ENCODE measurements at places on chromosomes 5 and 9.

- no peak for DNase-seq
Observed at GRCh38 chr9:124077915-124078572, 66.5 kb downstream of the LHX2 start.

GRCh38 chr5:170746075-170746960 lies 37.2 kb upstream of the GABRP start:
- DNase-seq: no peak

DNA sequence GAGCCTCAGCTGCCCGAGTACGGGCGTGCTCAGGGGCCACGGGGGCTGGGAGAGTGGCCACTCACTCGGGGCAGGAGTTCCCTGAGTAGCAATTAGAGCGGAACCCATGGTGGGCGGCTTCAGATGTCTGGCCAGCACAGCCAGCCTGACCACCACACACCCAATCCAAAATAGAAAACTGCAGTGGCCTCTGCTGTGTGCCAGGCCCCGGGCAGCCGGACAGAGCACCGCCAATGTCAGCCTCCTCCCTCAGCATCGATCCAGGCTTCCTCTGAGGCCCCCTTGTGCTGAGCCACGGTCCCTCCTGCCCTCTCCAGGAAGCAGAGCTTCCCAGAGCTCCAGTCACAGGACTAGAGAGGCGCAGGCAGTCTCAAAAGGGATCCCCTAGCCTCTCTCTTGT lies 2.7 kb downstream of the ADAMTS2 start:
- no peak for DNase-seq

DNA sequence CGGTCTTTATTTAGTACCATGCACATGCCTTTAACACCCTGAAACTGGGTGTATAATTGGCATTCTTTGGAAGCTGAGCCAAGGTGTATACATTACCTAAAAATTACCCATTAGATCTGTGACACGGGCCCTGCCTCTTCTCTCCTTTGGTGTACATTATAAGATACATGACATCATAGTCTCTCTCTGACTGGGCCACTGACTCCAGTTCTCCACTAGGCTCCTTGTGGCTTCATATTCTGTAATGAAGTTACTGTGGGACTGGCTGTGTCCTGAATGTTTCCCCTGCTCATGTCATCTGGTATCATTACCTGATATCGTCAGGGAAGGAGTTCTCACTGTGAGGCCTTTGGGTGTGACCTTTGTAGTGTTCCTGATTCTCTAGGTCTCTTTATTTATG lies 65.5 kb downstream of the NREP start:
- DNase-seq: no peak

DNA sequence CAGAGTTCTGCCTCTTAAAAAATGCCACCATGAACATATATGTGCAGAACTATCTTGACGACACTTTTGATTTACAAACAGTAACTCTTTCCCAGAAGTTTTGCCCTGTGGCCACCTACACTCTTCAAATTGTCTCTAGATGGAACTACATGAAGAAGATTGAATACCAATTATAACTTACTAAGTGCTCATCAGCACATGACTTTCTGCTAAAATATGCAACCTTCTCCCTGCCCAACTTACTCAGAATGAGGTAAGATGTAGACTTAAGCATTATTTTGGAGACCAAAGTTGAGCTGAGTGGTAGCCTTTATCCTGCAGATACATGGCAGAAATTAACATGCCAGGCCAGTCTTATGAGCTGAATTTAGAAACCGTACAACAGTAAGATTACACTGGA lies 105.4 kb downstream of the SEMA5A start:
- DNase-seq: no peak

DNA sequence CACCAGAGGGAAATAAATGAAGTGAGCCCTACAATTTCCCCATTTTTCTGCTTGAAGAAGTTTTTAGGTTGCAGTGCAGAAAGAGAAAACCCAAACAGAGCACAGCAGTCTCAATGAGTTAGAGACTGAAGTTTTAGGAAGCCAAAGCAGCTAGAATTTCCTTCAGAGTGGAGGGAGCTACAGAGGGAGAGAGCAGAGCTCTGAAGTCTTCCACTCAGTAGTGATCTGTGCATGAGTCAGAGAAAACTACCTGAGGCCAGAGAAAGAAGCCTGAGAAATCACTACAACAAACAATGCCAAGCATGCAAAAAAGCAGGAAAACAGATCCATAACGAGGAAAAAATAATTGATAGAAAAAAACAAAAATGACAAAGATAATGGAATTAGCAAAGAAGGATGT lies 17.9 kb upstream of the NDUFB6 start:
- no peak for DNase-seq

DNA sequence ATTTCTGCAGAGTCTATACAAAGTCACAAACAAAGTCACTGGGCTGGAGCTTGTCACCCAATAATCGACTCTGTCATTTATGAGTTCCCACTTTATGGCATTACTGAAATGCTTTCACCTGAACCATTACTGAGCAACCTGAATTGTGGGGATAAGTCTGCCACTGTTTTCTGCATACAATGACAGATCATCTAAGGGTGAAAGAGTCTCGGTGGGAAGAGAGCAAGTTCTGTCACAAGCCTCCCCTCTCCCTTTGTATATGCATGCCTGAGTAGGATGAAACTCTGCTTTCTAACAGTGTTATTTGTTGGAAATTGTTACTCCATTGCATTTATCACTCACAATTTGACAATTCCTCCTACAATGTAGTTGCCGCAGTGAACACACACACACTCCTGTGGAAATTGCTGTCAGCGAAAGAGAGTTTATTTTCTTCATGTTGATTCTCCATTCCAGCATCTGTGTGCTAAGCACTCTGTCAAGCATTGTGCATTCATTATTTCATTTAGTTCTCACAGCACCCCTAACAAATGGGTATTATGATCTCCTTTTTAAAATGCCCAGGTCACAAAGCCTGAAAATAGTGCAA lies 1732.4 kb upstream of the CDH6 start:
- no peak for DNase-seq

DNA sequence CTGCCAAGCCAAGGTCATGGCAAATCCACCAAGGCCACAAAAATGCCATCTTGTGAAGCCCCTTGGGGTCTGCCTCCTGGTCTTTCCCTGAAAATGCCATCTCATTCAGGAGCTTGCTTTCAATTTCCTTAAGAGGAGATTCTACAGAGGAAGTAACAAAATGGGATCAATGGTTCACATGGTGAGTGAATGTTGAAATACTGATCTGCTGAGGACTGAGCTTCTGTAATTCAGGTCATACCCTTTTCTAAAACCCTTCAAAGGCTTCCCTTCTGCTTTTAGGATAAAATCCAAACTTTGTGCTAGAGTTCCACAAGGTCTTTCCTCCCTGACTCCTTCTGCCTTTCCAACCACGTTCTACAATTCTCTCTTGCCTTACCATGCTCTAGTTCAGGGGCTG lies 24.7 kb upstream of the NR3C1 start:
- no peak for DNase-seq

- no peak for DNase-seq
Observed at GRCh38 chr5:100755435-100755834, 147.6 kb downstream of the ST8SIA4 start.

GRCh38 chr9:35603986-35604577 lies 980 bp upstream of the TESK1 start:
- peak; percentile 99 for DNase-seq

DNA sequence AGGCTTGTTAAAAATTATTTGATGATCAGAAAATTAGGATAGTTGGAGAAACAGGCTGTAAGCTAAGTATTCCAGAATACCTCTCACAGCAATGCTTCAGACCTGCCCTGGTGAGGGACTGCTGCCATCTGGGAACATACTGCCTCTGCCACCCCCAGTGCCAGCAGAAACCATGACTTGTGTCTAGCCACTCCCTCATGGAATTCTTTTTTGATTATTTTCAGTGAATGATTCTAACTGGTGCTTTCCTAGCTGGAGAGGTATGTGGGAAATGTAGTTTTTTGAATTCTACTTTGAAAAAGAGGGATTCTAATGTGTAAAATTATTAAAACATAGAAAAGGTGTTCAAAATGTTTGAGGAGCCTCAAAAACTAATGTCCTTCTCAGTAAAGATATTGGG lies 126.3 kb downstream of the HMHB1 start:
- no peak for DNase-seq

- no peak for DNase-seq
Observed at GRCh38 chr9:126151031-126151685, 175.5 kb upstream of the MVB12B start.

DNA sequence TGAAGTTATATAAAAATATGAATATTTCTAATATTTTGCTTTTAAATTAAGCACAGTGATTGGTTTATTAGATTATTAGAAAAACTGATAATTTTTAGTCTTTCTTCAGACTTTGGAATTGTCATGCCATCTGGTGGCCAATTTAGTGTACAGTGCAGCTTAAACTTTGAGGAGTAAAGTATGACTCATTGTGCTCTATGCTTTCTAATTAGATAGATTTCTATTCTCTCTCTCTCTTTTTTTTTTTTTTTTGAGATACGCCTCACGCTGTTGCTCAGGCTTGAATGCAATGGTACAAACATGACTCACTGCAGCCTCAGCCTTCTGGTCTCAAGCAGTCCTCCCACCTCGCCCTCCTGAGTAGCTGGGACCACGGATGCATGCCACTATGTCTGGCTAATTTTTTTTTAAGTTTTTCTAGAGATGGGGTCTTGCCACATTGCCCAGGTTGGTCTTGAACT lies 42.1 kb upstream of the GPR21 start:
- DNase-seq: no peak

DNA sequence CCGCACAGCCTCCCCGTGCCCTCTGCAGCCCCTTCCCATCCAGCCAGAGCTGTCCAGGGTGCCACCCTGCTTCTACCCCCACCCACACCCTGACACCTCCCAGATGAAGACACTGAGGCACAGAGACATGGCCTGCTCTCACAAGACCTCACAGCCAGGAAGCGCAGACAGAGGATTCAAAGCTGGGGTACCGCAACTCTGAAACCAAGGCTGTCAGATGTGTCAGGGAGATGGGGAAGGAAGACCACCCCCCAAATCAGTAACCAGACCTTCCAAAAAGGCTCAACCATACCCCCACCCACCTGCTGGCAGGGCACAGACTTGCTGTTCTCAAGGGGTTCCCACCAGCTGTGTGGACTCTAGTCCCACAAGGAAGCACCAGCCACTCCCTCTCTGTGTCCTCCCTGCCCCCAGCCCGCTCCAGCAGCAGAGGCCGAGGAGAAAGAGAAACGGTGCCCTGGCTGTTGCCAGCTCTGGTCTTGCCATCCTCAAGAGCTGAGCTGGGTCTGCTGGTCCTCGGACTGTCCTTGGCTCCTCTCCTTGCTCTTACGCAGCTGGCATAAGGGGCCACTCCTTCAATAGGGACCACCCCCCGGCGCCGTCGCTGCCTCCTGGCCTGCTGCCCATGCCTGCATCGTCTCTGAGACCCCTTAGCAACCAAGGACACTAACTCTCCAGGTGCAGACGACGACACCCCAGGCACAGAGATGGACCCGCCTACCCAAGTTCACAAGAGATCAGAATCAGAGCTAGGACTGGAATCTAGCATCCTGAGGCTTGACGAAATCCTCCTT lies 699 bp downstream of the AKNA start:
- no peak for DNase-seq

GRCh38 chr9:138098116-138098907 lies 220.7 kb downstream of the CACNA1B start:
- no peak for DNase-seq

DNA sequence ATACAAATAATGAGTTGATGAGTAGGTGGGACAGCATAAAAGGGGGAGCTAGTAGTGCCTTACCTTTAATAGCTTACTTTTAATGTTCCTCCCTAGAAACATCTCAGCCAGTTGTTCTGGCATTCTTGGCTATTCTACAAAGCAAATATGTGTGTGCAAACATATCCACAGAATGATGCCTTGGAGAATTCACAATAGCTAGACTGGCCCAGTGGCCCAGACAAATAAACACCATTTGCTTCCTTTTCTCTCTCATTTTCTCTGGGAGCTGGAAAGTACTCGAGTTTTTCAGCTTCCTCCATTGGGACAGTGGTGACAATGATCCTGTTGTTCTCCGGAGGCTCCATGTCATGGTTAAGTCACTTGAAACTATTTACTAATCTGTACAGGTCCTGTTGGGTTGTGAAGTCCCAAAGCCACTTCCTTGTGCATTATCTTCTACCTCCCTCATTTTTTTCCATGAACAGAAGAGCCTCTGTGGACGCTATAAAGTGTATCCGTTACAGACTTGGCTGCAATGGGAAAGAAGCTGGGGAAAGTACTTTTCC lies 122.9 kb downstream of the DMAC1 start:
- DNase-seq: no peak

DNA sequence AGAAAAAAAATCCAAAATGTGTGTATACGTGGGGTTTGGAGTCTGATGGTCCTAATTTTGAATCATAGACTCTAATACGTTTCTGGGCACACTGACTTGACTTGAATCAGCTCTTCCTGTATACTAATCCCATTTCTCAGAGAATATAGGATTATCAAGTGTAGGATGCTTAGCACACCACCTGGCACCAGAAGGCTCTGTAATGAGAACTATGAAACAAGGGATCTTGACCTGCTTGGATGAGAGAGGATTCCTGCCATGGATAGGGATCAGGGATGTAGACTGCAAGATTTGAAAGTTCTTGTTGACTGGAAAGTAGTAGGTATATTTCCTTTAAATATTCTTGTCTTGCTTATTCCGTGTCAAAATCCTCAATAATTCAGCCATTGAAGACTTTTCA lies 7.8 kb downstream of the HSPA4 start:
- peak; percentile 72 for DNase-seq

DNA sequence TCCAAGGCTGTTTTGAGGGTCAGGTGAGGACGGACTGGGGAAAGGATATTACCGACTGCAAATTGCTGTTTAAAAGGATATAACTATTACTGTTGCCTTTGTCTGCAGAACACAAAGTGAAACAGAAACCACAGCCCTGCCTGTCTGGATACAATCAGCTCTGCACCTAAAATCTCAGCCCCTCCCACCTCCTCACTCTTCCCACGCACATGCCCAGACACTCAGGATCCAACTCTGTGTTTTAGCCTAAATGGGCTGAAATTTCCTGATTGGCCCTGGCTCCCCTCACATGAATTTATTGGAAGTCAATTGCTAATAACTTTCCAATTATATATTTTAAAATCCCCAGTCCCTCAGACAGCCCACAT lies 176.3 kb upstream of the PPP1R26 start:
- DNase-seq: no peak

GRCh38 chr5:133079048-133079447 lies 27.2 kb downstream of the HSPA4 start:
- no peak for DNase-seq

GRCh38 chr9:84829471-84829870 lies 159.9 kb downstream of the NTRK2 start:
- DNase-seq: no peak

GRCh38 chr5:81017320-81017719 lies 57.2 kb downstream of the RASGRF2 start:
- DNase-seq: no peak

All from WERI-Rb-1 (cell line).